Kidney (tissue), 22 donors: ENCODE measurements at places on chromosomes 4 and X. TPM values are rescaled to one million over a fixed set of nuclear protein-coding genes. Genes with fewer than 3 reads are reported as not detected.

DNA sequence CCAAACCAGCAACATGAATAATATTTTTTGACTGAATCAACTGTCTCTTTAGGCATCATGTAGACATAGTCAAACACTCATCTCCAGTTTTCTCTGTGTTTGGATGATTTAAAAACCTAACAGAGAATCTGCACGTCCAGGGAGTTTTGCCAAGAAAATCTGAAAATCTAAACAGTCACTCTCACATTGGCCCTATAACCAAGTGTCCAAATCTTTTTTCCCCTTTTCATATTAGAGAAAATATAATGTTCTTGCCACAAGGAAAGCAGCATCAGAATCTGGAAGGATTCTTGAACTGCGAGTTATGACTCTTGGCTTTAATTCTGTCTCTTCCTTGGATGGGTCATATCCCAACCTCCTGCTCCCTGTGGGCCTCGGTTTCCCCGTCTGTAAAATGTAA, 8.8 kb upstream of the CHRDL1 start:
- H3K4me1 ChIP-seq = no peaks in the 10 kb centered on the region
- H3K27ac ChIP-seq = no peak overlapping the region
- no peak for DNase-seq
- peaks cover 2% of the 10 kb centered on the region for H3K27me3 ChIP-seq
- H3K4me3 ChIP-seq = no peak overlapping the region

DNA sequence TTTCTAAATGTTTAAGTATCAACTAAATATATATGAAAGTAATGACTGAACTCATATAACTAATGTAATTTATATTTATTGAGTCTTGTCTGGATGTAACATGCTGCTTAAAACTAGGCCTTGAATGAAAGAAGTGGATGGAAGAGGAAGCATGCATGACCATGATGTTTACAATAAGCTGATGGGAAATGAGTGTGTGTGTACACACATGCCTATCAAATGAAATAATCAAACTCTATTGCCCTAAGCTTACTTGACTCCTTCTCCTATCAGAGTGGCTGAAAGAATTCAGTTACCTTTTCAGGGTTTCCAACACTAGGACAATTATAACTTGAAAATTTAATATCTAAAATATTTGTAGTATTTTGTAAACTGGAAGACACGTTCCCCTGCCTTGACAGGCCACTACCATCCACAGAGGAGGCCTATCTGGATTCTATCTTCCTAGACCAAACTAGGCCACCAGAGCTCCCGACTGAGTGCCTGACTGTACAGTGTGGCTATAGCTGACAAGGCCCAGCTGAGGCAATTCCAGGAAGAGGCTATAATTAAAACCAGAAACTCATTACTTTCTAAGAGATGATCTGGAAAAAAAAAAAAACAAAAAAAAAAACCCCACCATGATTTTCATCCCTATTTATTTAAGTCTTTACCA, 7.6 kb downstream of the ARSJ start:
- no peaks in the 10 kb centered on the region for H3K36me3 ChIP-seq
- DNase-seq = no peak
- H3K27me3 ChIP-seq = no peaks in the 10 kb centered on the region
- H3K27ac ChIP-seq = no peak overlapping the region

DNA sequence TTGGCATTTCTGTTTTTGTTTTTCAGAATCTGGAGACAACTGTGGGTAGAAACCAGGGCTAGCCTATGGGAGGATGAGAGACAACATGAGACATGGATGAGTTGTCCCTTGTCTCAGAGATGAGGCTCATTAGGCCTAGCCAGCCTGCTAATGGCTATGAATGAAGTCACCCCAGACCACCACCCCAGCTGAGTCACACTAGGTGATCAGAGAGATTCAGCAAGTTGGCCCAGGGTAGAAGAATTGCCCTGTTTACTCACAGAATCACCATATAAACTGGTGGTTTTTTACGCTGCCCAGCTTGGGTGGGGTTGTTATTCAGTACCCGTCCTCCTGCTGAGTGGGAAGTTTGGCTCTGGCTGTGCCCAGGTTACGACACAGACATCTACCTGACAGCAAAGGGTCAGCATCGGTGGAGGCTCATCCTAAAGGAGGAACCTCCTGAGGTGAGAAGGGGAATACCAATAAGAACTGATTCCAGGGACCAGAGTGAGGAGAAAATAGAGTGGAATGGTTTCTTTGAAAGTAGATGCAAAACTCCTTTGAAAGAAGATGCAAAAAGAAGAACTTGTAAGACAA, 17.2 kb upstream of the ARSJ start:
- H3K4me3 ChIP-seq = no peak overlapping the region
- no peaks in the 10 kb centered on the region for H3K27me3 ChIP-seq
- H3K27ac ChIP-seq = no peak overlapping the region
- no peak for DNase-seq

DNA sequence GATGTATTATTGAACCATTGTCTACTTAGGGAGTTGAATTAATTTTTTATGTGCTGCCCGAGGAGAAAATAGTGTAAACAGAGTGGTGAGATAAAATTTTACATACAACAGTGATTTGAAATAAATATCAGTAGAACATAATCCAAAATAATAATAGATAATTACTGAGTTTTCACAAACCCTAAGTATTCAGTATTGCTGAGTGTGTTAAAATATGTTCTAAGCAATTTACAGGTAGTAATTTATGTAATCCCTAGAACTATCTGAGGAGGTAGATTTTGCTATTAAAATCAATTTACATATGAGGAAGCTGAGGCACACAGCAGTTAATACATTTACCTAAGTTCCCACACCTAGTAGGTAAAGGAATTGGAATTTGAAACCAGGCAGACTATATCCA, 134.7 kb upstream of the FAT1 start:
- no peaks in the 10 kb centered on the region for H3K4me1 ChIP-seq
- H3K4me3 ChIP-seq = no peak overlapping the region
- H3K36me3 ChIP-seq = no peaks in the 10 kb centered on the region
- DNase-seq = no peak

Gene RAB39B
- total RNA-seq = 1.2 TPM

DNA sequence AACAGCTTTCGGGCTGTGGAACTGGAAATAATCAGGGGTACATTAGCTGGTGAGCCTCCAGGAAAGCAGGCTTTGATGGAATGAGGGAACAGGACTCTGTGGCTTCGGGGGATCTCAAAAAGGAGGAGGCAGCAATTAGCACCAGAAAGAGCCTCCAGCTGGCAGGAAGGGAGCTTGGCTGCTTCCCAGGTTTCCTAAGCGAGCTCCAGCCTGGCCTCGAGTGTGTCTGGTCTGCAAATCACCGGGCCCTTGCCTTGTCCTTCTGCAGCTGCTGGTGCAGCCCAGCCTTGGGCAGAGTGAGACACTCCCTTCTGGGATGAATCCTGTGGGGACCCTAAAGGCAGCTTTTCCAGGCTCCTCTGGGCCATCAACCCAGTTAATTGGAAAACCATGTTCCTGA, 10.7 kb upstream of the PDHA1 start:
- no peaks in the 10 kb centered on the region for H3K36me3 ChIP-seq
- H3K27me3 ChIP-seq = no peaks in the 10 kb centered on the region
- H3K4me3 ChIP-seq = no peak overlapping the region
- no peaks in the 10 kb centered on the region for H3K4me1 ChIP-seq

DNA sequence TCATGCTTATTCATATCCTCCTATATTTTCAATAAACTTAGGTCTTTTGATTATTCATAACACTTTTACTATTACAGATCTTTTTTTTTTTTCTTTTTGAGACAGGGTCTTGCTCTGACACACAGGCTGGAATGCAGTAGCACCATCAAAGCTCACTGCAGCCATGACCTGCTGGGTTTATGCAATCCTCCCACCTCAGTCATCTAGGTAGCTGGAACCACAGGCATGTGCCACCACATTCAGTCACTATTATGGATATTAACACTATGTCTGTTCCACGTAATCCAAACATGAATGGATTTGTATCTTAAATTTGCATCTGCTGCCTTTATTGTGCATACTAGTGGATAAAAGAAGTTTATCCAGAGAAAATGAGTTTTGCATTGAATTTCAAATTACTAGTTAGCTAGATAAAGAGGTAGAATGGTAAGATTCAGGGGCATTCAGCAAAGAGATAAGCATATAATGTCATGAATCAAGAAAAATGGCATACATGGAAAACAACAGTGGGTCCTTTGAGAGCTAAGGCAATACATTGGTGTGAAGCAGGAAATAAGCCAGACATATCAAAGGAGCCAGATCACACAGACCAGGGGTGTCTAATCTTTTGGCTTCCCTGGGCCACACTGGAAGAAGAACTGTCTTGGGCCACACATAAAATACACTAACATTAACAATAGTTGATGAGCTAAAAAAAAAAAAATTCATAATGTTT, 13.9 kb downstream of the ANAPC10 start:
- DNase-seq = no peak
- no peak overlapping the region for H3K4me3 ChIP-seq
- no peaks in the 10 kb centered on the region for H3K4me1 ChIP-seq

GRCh38 chr4:38769857-38770256, 12.9 kb downstream of the TLR10 start:
- no peaks in the 10 kb centered on the region for H3K4me1 ChIP-seq
- H3K27me3 ChIP-seq = no peaks in the 10 kb centered on the region
- no peak overlapping the region for H3K4me3 ChIP-seq
- no peaks in the 10 kb centered on the region for H3K36me3 ChIP-seq
